ENCODE measurements at places on chromosomes 2 and 18. TPM values are rescaled to one million over a fixed set of nuclear protein-coding genes. Genes with fewer than 3 reads are reported as not detected.

Gene NDC80
- 2.2 TPM for total RNA-seq

Gene TXNDC2
- total RNA-seq = 0.36 TPM

Gene CHRNA1
- total RNA-seq = not detected

Gene HOXD12
- not detected for total RNA-seq

Gene ANO7
- 1.2 TPM for total RNA-seq

Gene ALPG
- total RNA-seq = not detected

Gene NCK2
- total RNA-seq = 26.8 TPM

Gene MOCOS
- total RNA-seq = 14.4 TPM

Gene SRD5A2
- total RNA-seq = not detected

Gene C2orf15
- total RNA-seq = 0.59 TPM

Gene PRSS56
- total RNA-seq = not detected

Gene ASAP2
- 66.2 TPM for total RNA-seq

Gene IL36RN
- total RNA-seq = not detected

Gene POTEE
- not detected for total RNA-seq

Gene SP9
- not detected for total RNA-seq

Gene BCL11A
- total RNA-seq = 0.29 TPM

Gene MAP4K4
- total RNA-seq = 231 TPM

Gene SERPINB8
- total RNA-seq = 30.4 TPM

Gene FABP1
- total RNA-seq = under 0.01 TPM
